ENCODE measurements at places on chromosomes 3 and 15.

GRCh38 chr3:42368861-42369260 is 41.5 kb downstream of the LYZL4 start:
- DNase-seq, result no peak

GRCh38 chr3:123156276-123156995 is 45.3 kb upstream of the SEC22A start:
- no peak for DNase-seq

- DNase-seq, result no peak
These were observed 470.8 kb upstream of the ROBO1 start for GRCh38 chr3:80238606-80239005.

DNA sequence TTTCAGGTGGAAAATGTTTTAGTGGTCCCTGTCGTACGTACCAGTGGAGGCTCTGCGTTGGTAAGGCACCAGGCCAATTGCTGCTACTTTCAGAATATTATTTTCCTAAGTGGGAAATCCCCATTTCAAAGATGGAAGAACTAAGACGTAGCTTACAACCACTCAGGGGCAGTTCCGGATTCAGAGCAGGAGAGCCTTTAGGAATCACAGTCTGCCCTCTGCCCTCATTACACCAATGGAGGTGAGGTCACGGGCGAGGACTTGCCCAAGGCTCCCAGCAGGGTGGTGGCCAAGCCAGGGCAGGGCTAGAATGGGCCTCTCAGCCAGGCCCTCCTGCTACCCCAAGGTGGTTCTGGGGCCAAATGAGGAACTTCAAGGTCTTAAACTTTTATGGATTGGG is 72.6 kb downstream of the RASGRF1 start:
- no peak for DNase-seq

DNA sequence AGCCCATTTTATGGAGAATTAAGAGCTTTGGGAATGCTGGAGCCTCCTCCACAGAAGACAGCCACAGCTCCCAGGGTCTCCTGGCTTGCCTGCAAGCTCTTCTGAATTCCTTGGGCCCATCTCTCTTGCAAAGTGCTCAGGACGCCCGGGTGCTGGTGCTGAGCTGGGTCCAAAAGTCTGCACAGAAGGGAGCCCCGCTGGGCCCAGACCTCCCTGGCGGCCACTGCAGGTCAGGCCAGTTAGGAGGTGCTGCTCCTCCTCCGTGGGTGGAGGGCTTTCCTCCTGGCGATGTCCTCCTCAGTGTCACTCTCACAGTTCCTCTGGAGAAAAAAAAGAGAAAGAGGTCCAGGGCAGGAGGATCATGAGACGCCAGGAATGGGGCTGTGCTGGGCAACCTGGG is 74.5 kb upstream of the HERC1 start:
- DNase-seq, result no peak

DNA sequence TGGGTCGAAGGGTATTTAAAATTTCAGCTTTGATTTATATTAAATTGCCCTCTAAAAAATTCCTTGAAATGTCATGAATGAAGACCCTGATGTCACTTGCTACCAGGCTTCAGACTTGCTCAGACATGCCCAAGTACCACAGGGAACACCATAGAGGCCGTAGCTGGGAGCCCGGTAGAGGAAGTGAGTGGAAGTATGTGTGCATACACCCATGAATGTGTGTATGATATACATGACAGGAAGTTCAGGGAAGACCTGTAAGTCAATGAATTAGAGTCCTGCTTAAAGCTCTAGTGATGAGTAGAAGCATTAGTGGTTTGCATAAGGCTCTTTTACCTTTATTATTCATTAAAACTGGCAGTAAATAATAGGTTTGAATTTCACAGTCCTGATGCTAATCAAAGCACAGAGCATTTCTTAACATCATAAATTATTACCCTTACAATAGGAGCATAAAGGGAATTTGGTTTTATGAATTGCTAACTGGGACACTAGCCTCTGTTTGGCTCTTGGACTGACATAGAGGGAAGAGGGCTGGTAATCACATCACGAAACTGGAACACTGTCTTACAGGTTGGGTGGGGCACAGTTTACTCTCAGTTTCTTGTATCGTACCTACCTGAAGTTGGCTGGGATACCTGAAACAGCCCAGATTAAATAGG is 144.4 kb downstream of the CHST2 start:
- DNase-seq, result no peak

DNA sequence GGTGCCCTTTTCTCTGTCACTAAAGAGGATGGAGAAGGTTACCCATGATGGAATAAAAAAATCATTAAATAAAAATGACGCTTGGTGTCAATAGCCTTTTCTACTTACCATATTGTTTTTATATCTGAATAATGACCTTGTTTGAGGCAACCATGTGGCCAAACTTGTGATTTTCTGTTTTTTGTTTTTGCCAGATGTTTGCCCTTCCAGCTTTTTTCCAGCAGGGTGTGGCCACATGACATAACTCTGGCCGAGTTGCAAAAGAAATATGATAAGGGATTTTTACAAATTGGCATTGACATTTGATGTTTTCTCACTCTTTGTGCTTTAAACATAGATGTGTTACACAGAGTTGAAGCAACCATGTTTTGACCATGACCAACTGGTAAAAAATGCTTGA is 39.7 kb upstream of the EPHA3 start:
- no peak for DNase-seq

DNA sequence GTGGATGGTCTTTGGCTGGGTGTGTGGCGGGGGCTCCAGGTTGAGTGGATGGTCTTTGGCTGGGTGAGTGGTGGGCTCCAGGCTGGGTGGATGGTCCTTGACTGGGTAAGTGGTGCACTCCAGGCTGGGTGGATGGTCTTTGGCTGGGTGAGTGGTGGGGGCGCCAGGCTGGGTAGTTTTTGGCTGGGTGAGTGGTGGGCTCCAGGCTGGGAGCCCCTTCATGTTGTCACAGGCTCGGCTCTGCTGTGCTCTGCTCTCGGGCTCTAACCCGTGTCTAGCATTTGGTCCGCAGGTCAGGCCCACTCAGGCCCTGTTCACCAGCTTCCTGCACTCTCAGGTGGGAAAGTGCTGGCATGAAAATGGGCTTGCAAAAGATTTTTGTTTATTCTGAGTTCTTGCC is 25.1 kb downstream of the CD276 start:
- no peak for DNase-seq

All from CD4-positive, alpha-beta T cell treated with Interleukin-10 for 1 hour (primary cell).